AG08396 (cell line): ENCODE measurements at places on chromosomes 11 and 22.

GRCh38 chr22:44670220-44670988, 31.6 kb upstream of the PRR5 start:
- DNase-seq = no peak

DNA sequence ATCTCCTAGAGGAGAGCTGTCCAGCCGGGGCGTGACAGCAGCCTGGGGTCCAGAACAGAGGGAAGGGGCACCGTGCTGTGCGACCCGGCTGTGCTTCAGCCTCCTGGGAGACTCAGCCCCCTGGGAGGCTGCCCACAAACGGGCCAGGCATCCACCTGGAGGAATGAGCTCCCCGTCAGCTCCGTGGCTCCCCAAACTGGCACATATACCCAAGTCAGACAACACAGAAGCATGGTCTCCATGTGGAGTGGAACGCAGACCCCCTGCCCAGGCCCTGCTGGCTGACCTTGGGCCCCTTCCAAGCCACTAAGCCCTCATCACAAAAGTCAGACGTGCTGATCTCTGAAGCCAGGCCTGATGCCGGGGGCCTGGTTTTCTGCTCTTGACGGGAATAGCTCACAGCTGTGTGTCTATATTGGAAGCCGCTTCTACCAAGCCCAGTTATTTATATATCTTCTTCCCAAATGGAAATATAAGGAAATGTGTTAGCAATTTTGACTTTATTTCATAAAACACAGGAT, 91.7 kb downstream of the BRD1 start:
- DNase-seq = no peak

- DNase-seq = no peak
Measured at GRCh38 chr11:11770296-11770695, 71.5 kb upstream of the USP47 start.

DNA sequence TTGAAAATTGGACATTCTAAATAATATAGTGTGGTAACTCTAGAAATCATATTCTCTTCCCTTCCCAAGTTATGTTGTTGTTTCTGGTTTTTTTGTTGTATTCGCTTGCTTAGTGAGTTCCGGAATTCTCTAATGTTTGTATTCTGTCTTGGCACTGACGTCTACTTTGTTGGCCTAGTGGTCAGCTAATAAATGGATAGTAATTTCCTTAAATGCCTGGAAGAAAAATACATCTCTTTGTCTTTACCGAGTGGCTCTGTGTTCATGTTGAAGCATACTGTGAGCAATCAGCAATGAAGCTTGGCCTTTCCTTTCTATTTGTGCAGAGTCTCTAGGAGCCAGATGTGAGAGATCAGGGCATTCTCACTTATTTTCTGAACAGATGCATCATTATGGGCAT, 1225.7 kb downstream of the JRKL start:
- DNase-seq = no peak

- DNase-seq = no peak
Measured at GRCh38 chr11:10379871-10380568, 75.0 kb upstream of the AMPD3 start.

- DNase-seq = no peak
Measured at GRCh38 chr11:68028802-68029545, 1.5 kb upstream of the NDUFS8 start.

GRCh38 chr22:45227645-45228400, 12.9 kb downstream of the KIAA0930 start:
- DNase-seq = no peak
